Activated T-helper 1 cell treated with Interleukin-2 at 50 U/mL for 16 hours (primary cell): ENCODE measurements at places on chromosomes 4 and X.

DNA sequence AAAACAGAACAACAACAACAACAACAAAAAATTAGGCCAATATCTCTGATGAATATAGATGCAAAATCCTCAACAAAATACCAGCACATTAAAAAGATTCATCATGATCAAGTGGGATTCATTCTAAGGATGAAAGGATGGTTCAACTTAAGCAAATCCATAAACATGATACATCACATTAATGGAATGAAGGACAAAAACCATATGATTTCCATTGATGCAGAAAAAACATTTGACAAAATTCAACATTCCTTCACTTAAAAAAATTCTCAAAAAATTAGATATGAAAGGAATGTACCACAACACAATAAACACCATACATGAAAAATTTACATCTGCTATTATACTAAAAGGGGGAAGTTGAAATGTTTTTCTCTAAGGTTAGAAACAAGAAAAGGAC lies 103.3 kb downstream of the IL15 start:
- no peak for DNase-seq

DNA sequence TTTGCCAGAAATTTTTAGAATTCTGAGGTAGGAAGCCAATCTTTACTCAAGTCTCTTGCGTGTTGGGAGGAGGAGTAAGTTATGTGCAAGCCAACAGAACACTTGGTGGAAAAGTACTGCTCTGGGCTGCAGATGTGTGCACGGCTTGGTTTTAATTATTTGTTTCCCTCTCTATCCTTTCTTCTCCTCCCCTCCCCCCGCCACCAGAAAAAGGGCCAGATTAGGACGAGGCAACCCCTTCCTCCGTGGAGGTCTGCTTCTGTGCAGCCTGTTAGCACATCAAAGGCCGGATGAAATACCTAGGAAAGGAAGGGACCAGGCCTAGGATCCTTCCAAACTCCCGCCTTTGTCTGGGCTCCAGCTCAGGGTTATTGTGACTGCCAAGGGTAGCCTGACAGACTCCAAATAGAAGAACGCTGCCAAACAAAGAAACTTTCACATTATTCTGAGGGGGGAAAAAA lies 1.0 kb upstream of the PGRMC1 start:
- DNase-seq = no peak

GRCh38 chrX:3599802-3600430 lies 113.5 kb downstream of the PRKX start:
- no peak for DNase-seq

- DNase-seq = no peak
These were observed 63.6 kb upstream of the NKX1-1 start for GRCh38 chr4:1469607-1470392.

DNA sequence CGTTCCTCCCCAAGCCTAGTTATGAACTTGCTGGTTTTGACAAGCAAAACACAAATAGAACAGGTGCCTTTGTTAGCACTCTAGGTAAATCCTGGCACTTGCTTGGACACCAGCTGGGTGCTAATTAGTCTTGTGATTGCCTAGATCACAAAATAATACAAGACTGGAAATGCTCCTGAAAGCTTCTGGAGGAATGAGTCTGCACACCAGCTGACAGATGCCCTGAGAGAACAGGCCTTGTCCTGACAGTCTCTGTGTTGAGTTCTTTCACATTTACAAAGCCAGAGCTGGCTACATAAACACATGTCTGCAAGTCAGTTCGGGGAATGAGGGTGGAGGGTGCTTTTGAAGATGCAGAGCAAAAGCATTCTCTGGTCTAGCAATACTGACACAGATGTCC lies 93.8 kb downstream of the ELOVL6 start:
- no peak for DNase-seq

- DNase-seq = no peak
These were observed 231.2 kb upstream of the F9 start for GRCh38 chrX:139299309-139299708.

- no peak for DNase-seq
These were observed 155.7 kb upstream of the MAP3K15 start for GRCh38 chrX:19670854-19671620.

- no peak for DNase-seq
These were observed 105.1 kb downstream of the CLDN22 start for GRCh38 chr4:183214912-183215488.

- DNase-seq = no peak
These were observed 158.2 kb upstream of the DDIT4L start for GRCh38 chr4:100348473-100348872.

DNA sequence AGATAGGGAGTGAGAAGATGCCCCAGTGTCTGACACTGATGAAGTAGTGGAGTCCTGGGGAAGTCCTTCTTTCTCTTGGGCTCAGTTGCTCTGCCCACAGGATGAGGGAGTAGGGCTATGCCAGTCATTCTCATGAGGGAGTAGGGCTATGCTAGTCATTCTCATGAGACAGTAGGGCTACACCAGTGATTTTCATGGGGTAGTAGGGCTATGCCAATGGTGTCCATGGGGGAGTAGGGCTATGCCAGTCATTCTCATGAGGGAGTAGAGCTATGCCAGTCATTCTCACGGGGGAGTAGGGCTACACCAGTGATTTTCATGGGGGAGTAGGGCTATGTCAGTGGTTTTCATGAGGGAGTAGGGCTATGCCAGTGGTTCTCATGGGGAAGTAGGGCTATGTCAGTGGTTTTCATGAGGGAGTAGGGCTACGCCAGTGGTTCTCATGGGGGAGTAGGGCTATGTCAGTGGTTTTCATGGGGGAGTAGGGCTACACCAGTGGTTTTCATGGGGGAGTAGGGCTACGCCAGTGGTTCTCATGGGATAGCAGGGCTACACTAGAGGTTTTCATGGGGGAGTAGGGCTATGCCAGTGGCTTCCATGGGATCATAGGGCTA lies 43.3 kb upstream of the SOD3 start:
- DNase-seq = no peak

GRCh38 chr4:89539374-89539773 lies 231.8 kb upstream of the GPRIN3 start:
- no peak for DNase-seq

- DNase-seq = no peak
These were observed 215.4 kb downstream of the IL1RAPL1 start for GRCh38 chrX:28802625-28803024.

GRCh38 chr4:5863461-5864113 lies 29.3 kb downstream of the CRMP1 start:
- DNase-seq = no peak

DNA sequence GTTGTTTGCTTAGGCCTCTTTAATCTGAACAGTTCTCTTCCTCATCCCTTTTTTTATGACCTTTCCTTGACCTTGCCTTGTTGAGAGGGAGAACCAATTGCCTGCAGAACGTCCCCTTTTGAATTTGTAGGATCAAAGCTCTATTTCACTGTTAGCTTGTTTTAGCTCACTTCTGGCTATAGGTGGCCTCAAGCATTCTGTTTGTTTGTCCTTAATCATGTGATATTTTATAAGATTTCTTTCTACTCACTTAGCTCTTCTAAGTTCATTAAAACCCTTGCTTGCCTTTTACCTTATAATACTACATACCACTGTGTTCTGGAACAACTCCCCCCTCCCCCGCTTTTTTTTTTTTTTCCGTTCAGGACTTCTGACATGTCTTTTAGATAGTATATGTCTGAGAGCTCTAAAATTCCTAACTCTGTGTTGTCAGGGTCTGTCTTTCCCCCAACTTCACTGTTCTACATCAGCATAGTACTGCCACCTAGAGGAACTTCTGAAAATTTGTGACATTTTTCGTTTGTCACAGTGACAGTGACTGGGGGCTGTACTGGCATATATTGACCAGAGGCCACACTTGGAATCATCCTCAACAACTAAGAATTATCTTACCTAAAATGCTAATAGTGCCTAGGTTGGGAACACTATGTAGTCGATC lies 128.5 kb downstream of the LARP7 start:
- DNase-seq = no peak

- DNase-seq = no peak
These were observed 137.7 kb upstream of the FAT1 start for GRCh38 chr4:186861317-186861716.

DNA sequence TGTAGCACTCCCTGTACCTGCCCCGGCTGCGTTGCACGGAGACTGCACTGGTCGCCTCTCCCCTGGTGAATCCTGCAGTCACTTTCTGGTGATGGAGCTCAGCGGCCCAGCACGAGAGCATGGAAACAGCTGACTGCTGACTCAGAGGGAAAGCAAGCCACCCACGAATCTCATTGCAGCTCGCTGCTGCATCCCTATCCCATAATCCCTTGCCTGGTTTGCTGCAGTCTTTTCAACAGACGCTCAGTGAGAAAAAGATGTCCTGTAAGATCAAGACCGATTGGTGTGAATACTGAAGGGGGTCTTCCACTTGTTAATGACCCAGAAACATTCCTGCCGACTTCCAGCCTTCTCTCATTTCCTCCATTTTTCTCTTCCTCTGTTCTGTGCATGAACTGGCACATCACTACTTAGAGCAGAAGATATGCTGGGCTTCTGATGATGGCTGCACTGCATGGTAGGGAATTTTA lies 52.9 kb downstream of the TRIM2 start:
- no peak for DNase-seq

DNA sequence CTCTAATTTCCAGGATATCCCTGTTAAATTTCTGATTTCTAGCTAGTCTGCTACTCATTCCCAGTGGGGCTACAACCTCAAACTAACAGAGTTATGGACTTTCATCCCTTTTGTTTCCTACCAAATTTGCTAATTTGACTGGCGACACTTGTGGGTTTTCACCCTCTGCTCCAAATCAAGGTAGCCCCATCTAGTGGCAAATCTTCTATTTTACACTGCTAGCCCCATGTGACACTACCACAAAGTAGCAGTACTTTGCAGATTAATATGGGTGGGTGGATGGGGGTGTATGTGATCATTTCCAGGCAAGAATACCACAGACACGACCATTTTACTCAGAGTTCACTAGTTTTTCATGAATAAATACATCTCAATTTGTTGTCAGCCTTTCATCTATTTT lies 150.3 kb downstream of the MSL3 start:
- no peak for DNase-seq

DNA sequence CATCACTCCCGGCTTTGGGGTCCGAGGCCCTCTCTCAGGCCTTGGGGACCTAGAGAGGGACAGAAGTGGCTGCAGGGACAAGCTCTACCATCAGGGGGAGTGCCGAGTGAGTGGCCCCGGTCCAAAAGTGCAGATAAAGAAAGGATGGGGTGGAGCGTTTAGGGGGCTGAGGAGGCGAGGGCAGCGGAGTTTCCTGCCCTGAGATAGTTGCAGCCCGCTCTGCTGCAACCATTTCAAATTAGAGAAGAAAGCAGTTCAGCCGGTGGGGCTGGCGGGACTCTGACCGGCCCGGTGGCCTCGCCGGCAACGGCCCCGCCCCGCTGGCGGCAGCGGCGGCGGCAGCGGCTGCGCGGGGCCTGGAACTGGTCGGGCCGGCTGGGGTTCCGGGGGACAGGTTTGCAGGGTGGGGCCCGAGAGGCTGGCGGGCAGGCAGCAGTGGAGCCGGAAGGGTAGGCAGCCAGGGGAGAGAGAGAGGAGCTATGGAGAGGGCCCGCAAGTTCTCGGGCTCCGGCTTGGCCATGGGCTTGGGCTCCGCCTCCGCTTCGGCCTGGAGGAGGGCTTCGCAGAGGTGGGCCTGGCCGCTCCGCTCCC lies 7.6 kb downstream of the DLG3 start:
- DNase-seq = peak; percentile 29

- no peak for DNase-seq
These were observed 51.3 kb downstream of the SPOCK3 start for GRCh38 chr4:167183036-167183435.

DNA sequence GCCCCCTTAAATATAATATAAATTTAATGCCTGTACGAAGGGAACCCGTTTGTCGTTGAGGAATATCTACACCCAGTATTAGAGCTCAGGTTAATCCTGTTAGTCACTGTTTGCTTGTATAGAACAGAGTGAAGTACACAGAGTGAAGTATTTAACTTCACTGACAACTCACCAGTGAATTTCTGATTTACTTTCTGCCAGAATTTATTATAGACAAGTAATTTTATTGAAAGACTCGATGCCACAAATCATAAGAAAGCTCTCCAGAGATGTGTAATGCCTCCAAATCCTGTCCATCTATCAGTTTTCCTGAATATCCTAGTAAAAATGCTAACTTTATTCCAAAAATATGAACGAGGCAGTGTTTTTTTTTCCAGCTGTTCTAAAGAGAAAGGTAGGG lies 1.6 kb downstream of the GAB1 start:
- no peak for DNase-seq
